Cardiac fibroblast (primary cell): ENCODE measurements at places on chromosomes 11 and 22.

DNA sequence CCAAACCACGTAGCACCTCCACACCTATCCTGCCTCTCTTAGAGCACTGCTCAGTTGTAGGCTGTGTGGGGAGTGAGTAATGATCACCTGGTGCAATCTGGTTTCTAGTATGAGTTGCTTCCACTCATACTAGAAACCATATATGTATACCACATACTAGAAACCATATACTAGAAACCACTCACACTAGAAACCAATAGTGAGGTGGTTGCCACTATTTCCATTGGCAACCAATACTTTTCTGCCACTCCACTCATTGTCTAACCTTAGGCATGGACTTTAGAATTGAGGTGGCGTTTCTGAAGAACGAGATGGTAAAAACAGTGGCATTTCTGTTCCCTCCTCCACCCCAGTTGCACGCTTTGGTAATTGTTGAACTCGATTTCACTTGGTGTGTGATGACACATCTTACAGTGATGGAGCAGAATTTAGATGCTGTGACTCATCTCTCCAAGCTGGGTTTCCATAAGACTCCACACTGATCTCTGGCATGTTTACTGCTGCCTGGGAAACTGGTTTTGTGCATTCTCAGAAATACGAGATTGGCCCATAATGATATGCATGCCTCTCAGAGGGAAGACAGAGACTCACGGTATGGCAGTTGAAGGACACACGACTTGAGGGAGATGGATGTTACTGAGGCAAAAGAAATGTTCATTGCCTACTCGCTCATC lies 82.9 kb downstream of the KIRREL3 start:
- peak; percentile 91 for DNase-seq

DNA sequence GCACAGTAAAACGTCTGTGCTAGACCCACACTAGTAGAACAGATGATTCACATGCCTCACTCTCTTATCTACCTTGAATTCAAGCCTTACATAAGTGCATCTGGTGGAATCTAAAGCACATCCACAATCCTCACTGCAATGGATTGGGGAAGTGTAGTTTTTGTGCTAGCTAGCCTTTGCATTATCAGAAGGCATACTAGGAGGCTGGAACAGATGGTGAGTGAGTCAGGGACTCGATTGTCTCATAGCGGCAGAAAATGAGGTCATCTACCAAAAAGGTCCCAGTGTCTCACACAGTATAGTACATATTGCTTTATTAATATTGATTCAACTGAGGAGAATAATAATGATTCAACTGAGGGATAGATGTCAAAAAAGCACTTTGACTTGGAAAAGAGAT lies 9.3 kb downstream of the MSANTD4 start:
- peak; percentile 94 for DNase-seq

GRCh38 chr22:48660790-48661740 lies 1166.6 kb downstream of the BRD1 start:
- no peak for DNase-seq

DNA sequence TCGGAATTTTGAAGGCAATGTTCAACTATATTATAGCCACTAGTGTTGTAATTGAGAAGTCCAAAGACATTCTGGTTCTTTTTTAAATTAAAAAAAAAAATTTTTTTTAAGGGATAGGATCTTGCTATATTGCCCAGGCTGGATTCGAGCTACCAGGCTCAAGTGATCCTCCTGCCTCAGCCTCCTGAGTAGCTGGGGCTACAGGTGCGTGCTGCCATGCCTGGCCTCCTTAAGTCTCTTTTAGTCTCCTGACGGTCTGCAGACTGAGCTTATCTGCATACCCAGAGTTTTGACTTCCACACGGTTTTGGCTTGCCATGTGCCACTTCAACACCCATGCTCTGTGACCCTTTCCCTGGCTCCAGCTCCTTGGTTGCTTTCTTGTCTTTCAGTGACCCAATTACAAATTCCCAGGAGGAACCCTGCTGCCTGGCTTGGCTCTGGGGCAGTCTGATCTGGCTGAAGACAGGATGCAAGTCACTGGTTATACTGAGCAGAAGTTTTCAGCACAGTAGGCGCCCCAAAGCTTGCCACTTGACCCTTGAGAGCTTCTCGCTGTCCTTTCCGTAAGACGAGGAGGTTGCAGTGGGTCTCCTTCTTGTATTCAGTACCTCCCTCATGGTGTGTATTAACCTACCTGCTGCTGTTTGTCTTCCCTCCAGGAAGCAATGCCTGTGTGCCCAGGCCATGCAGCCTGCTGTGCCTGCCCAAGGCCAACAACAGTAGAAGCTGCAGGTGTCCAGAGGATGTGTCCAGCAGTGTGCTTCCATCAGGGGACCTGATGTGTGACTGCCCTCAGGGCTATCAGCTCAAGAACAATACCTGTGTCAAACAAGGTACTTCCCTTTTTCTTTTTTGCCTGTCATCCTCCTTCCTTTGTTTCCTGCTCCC lies 113.8 kb upstream of the SORL1-AS1 start:
- no peak for DNase-seq

- no peak for DNase-seq
Measured at GRCh38 chr11:113378692-113379091, 8.9 kb upstream of the ANKK1 start.

GRCh38 chr22:33875316-33875715 lies 45.0 kb downstream of the LARGE1 start:
- no peak for DNase-seq

DNA sequence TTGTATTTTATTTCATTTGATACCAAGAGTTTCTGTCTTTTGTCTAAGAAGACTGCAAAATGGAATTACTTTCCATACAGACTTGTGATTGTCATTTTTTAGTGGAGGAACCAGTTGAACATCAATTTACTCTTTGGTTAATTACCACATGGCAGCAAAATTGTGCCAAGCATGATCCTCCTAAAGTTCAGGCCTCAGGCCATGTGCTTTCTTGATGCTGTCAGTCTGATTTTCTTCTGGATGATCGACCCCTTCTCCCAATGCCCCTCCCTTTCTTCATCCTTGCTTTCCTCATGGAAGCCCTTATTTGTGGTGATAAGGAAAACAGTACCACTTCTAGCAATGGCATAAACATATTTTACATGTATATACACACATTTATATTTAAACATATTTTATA lies 76.2 kb downstream of the SVIP start:
- no peak for DNase-seq

DNA sequence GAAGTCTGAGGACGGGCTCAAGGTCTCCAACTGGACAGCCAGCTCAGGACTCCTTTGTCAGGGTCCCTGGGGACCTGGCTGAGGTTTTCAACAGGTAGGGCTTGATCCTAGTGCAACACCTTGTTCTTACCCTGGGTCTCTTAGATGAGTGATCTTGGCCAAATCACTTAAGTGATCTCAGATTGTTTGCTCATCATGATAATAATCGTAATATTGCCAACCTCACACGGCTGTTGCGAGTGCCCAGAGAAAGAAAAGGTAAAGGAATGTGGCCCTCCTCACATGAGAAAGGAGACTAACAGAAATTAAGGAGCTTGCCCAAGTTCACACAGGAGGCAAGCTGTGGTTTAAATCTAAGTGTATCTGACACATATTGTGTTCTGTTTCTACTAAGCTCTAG lies 28.5 kb downstream of the POU2AF3 start:
- no peak for DNase-seq

- no peak for DNase-seq
Measured at GRCh38 chr11:70103256-70103975, 25.3 kb downstream of the ANO1 start.

- no peak for DNase-seq
Measured at GRCh38 chr22:32576553-32577253, 102.1 kb downstream of the FBXO7 start.

DNA sequence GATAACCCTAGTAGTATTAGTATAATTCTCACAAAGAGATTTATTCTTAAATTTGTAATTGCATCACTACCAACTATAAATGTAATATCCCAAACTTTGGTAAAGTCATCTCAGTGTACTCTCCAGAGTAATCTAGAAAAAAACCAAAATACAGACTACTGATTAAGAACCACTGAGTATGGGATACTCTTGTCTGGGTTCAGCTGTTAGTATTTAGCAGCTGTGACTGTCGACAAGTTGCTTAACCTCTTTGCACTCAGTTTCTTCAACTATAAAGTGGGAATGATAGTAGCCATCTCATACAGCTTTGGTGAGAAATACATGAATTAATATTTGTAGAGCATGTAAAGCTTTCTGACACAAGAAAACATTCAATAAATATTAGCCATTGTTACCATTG lies 35.3 kb downstream of the C11orf65 start:
- DNase-seq, result no peak

DNA sequence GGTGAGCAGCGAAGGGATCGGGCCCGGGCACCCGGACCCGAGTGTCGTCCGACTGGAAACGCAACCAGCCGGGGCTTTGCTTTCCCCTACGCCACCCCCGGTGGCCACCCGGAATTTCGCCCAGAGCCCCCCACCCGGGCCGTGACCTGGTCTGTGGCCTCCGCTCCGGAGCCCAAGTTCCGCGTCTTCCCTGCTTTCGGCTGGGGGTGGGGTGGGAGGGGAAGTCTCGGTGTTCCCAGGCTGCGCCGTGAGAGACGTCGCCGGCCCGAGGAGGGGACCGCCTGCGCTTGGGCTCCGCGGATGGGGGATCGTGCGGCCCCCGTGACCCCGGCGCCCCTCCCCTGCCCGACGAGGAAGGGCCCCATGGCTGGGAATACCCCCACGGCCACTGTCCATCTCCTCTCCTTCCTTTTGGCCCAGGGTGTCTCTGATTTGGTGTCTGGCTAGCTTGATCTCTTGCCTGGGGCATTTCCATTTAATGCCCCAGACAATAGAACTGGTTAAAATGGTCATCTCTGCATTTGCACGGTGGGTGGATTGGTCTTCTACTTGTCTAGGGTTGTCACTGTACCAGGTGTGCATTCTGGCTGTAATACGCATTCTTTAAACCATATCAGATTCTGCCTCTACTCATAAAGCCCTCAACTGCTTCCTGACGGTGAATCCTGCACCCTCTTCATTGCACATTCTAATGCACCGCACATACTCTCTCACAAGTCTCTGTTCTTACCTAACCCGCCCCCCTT lies 789 bp downstream of the SIK2 start:
- peak; percentile 49 for DNase-seq

DNA sequence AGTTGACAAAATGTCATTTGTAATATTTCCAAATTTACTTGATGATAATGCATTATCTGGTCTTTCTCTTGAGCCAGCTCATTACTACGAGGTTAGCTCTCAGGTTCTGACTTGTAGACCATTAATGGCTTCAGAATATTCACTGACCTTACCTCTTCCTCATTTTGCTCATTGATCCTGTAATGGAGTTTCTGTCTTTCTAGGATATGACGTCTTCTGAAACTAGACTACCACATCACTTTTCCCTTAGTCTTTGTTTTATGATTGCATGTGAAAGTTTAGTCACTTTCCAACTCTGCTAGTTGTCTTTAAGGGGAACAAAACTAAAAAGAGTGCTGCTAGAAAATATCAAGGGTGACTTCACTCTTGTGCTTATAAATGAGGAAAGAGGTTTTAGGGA lies 697.6 kb downstream of the JRKL start:
- DNase-seq, result no peak

DNA sequence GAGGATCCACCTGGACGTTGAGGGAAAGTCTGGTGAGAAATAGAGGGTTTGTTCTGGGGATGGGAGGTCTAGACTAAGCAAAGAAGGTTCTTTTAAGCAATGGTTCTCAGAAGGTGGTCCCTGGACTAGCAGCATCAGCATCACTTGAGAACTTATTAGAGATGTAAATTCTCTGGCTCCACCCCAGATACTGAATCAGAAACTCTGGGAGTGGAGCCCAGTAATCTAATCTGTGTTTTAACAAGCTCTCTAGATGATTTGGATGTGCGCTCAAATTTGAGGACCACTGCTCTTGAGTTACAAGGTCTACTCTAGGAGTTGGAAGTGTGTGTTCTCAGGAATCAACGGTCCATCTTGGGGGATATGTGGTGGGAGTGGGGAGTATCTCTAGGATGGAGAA lies 3.3 kb upstream of the ABCG4 start:
- DNase-seq, result no peak

GRCh38 chr11:101363706-101364275 lies 220.0 kb downstream of the TRPC6 start:
- DNase-seq, result no peak

DNA sequence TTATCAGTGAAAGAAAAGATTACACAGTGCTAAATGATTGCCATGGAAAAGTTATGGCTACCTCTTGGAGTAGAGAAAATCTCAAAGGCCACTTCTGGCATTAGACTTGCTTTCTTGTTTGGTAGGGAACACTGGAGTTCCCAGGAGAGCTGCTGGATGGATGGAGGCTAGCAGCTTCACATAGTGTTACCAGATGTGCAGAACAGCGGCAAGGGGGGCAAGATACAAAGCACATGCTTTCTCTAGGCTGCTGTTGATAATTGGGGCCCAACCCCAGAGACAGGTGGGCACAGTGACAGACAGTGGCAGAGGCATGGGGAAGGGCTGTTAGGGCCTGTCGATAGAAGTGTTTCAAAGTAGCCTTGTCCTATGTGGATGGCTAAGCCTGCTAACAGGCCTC lies 94.9 kb downstream of the DBX1 start:
- no peak for DNase-seq

DNA sequence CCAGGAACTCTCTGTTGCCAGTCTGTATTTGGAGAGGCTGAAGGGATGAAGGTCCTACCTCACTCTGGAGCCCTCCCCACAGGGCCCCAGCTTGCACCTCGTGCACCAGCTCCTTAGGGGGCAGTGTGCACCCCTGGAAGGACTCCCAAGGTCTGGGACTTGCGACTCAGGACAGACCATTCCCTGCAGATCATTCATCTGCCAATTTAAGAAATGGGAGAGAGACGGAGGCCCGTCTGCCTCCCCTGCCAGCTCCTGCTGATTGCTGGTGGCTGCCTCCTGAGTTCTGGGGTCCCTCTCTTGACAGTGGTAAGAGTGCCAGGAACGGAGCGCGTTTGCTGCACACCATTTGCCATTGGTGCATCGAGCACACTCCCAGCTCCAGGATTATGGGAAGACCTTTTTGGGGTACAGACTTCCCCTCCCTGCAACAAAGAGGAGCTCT lies 27.4 kb upstream of the MALAT1 start:
- peak; percentile 89 for DNase-seq

- DNase-seq, result no peak
Measured at GRCh38 chr11:79371152-79371551, 69.7 kb downstream of the TENM4 start.

DNA sequence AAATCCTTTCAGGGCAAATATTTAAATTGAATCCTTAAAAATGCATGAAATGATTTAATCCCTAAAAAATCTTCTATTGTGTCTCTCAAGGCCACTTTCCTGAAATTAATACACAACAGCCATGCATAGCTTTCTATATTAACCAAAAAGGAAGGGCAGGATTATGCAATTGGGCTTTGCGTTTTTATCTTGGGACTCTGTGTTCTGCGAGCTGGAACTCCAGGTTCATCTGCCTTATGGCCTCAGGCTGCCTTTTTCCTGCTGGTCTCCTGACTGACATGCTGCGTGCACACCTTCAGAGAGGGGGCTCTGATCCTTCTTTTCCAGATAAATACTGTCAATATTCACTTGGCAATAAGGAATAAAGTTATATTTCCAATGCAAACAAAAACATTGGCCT lies 141.7 kb upstream of the GRIA4 start:
- DNase-seq, result peak; percentile 25

- peak; percentile 88 for DNase-seq
Measured at GRCh38 chr11:122671400-122671891, 15.9 kb downstream of the UBASH3B start.

- DNase-seq, result no peak
Measured at GRCh38 chr11:112786886-112787530, 174.2 kb upstream of the NCAM1 start.

- no peak for DNase-seq
Measured at GRCh38 chr11:47318166-47318565, 34.3 kb downstream of the MYBPC3 start.

- no peak for DNase-seq
Measured at GRCh38 chr11:88431675-88432341, 94.3 kb upstream of the CTSC start.
